Stimulated activated CD8-positive, alpha-beta memory T cell treated with anti-CD3 and anti-CD28 coated beads, Interleukin-15, amount 100 ng/mL, for 24 hours (primary cell): ENCODE measurements at places on chromosomes 13 and 19.
A peak's percentile ranks its signal among the peaks of the same experiment; 100 is the strongest.

DNA sequence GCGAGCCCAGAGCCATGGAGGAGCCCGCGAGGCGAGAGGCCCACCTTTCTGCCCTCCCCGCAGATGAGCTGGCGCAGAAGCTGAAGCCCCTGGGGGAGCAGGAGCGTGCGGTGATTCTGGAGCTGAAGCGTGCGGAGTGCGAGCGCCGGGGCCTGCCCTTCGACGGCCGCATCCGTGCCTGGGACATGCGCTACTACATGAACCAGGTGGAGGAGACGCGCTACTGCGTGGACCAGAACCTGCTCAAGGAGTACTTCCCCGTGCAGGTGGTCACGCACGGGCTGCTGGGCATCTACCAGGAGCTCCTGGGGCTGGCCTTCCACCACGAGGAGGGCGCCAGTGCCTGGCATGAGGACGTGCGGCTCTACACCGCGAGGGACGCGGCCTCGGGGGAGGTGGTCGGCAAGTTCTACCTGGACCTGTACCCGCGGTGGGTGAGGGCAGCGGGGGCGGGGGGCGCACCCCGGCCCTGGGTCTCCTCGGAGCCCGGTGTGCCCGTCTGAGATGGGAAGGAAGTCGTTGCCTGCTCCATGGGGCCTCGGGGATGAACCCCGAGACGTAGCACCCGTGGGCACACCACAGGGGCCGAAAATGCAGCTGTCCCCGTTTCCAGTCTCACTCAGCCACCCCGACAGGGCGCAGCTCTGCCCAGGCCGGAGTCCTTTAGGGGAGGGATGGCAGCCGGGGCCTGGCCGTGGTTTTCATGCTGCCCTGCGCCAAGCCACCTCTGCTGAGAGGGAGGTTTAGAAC lies 12.1 kb upstream of the ZNF554 start:
- no peak for DNase-seq

- no peak for DNase-seq
Observed at GRCh38 chr13:47094734-47095434, 198.0 kb upstream of the HTR2A start.

DNA sequence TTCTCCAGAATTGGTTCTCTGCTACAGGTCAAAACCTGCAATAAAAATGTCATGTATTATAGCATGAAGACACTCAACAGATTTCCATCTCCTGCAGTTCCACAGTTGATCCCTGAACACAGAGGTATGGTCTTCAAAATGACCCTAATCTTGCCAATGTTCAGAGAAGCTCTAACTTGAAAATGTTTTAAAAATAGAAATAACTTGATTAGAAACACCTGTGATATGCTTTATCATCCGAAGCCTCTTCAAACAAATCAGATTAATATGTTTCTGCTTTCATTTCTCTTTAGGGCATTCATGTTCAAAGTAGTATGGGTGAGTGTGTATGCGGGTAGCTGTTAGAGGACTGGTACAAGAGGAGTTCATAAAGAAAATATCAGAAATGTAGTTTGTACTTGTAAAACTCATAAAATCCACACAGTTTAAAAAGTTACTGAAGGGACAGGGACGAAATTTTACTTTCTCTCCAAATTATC lies 60.4 kb downstream of the KCNRG start:
- DNase-seq = no peak

- no peak for DNase-seq
Observed at GRCh38 chr19:48935864-48936263, 2.4 kb downstream of the DHDH start.

GRCh38 chr19:54470991-54471782 lies 1.9 kb downstream of the CDC42EP5 start:
- no peak for DNase-seq

GRCh38 chr13:113882716-113883115 lies 18.8 kb upstream of the GAS6 start:
- no peak for DNase-seq

DNA sequence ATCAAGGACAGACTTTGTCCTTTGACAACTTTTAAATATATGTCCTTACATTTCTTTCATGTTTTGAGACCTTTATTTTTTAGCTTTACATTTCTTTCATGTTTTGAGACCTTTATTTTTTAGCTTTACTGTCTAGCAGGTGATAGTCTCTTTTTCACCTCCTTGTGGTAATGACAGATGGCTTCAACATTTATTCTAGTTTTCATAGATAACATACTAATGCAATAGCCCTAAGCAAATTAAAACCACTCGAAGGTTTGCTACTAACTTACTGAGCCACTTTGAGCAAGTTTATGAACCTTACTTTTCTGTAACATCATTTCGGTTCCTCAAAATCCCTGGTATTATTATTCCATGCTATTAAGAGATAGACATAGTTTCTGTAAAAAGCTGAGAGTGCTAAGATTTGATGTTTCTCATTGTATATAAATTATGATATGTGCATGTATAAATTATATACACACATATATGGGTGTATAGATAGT lies 4.5 kb downstream of the DACH1 start:
- DNase-seq = no peak

- no peak for DNase-seq
Observed at GRCh38 chr13:20701461-20701860, 2.0 kb upstream of the IL17D start.

DNA sequence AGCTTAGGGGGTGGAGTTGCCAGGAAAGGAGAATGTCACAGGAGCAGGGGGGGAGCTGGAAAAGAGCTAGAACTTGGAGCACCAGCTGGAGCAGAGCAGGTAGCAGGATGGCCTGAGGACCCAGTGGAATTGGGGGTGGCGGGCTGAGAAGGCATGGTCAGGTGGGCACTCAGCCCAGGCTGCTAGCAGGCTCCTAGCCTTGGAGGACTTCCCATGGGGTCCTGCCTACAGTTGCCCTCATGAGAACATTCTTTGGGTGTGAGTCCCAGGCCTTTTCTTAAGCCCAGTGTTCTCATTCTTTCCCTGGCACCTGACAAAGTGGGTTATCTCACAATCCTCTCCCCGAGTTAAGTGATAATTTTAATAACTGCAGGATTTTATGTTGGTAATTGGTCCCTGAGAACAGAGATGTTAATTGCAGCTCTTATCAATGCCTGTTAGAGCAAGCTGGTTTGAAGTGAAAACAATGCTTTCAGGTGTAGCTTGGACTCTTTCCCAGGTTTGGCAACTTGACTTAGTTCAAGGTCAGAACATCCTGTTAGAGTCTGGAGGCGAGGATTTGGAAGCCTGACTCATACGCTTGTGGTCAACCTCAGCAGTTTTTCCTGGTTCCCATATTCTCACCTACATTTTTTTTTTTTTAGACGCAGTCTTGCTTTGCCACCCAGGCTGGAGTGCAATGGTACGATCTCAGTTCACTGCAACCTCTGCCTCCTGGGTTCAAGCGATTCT lies 18.1 kb upstream of the OLFM4 start:
- DNase-seq = no peak

DNA sequence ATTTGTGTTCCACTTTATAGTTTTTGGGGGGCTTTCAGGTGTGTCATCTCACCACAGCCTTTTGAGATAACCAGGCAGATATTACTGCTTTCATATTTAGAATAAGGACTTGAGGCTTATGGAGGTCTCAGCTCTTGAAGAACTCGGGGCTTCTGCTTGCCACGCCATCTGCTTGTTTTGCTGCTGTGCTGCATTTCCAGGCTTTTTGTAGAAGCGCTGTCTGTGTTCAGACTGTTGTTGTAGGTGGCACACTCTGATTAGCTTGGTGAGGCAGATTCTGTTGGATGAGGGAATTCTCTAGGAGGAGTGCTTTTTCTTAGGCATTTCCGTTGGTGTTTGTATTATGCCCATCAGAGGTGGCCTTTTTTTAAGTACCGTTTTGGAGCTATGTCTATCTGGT lies 57.2 kb downstream of the WASF3 start:
- DNase-seq = no peak

DNA sequence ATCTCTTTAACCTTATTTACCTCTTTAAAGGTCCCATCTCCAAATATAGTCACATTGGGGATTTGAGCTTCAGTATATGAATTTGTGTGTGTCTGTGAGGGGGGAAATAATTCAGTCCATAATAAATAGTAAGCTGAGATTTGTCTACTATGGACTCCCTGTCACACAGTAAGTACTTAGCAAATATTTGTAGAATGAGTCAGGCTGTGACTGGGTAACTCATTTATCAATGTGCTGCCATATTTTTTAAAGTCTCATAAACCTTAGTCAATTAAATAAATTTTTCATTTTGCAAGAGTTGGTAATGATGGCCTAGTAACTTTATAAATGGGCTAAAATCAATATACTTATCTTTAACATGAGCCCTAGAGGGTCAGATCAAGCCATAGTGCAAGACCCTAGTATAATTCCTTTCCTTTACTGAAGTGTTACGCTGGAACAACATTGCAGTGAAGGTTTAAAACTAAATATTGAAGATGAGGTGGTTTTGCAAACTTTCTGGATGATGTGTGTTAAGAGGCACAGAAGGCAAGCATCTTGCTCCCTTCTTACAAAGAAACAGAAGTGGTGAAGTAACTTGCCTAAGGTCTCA lies 305.1 kb downstream of the KCNRG start:
- no peak for DNase-seq

GRCh38 chr19:44846455-44847143 lies 502 bp downstream of the NECTIN2 start:
- no peak for DNase-seq

DNA sequence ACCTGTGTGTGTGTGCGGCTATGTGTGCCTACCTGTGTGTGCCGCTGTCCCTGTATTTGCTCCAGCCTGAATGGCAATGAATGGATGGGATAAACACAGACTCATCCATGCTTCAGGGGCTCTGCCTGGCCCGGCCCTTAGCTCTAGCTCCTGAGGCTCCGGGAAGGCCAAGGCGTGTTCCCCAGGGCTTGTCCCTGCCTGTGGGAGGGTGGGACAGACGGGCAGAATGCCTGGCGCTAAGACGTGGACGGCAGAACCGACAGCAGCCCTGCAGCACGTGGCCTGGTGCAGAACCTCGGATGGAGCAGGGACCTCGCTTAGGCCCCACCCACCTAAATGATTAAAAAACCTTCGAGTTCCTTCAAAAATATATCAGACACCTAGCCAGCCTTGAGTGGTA lies 57.8 kb upstream of the C13orf46 start:
- no peak for DNase-seq

GRCh38 chr13:84430015-84430414 lies 547.7 kb upstream of the SLITRK1 start:
- no peak for DNase-seq

GRCh38 chr13:45276913-45277312 lies 64.1 kb downstream of the TPT1 start:
- DNase-seq = no peak

GRCh38 chr13:30037766-30038165 lies 187.3 kb upstream of the UBL3 start:
- no peak for DNase-seq

- no peak for DNase-seq
Observed at GRCh38 chr13:40120781-40121180, 465.3 kb downstream of the COG6 start.

DNA sequence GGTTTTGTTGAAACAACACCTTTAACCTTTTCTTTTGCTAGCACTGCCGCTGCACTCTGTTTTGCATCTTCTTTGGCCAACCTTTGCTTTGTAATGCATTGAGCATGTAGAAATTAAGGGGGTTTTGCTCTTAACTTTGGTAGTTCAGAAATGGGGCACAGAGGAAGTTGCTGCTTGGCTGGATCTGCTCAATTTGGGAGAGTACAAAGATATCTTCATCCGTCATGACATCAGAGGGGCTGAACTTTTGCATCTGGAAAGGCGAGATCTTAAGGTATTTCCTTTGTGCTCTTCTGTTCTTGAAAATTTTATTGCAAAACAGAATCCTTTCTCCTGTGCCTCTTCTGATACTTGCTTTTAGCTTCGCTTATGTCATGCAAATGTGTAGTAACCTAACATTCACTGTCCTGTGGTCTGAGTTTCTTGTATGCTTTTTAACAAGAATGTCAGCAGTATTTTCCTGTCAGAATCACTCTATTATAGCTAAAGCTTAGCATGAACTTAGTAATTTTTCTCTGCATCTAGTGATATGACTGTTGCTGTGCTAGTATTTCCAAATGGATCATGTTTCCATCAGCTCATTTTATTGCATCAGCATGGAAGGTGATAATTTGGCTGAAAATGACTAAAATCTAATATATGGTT lies 50.7 kb upstream of the AKAP11 start:
- no peak for DNase-seq

DNA sequence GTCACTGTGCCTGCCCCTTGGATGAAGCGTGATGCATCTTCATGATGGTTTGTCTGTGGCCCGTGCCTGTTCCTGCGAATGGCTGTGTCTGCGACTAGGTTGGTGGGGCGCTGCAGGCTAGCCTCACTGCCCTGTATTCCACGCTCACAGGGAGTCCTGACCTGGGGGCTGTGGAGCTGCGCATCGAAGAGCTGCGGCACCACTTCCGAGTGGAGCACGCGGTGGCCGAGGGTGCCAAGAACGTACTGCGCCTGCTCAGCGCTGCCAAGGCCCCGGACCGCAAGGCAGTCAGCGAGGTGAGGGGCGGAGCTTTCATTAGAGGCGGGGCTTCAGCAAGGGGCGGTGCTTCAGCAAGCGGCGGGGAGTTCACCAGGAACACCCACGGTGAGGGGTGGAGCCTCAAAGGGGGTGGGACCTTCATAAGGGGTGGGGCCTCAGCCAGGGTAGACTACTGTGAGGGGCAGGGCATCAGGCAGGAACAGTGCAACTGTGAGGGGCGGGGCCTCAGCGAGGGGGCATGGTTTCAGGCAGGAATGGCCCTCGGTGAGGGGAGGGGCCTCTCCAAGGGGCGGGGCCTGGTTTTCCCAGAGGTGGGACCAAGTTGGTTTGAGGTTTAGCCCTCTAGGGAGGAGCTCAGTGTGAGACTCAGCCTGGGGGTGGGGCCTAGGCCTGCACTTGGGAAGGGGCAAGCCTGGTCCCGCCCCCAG lies 17.2 kb downstream of the PKN1 start:
- DNase-seq = peak; percentile 49

GRCh38 chr19:1513499-1514294 lies 878 bp upstream of the ADAMTSL5 start:
- DNase-seq = peak; percentile 53

- DNase-seq = no peak
Observed at GRCh38 chr19:13172346-13173138, 22.3 kb downstream of the IER2 start.

- DNase-seq = no peak
Observed at GRCh38 chr19:31903979-31904378, 441.4 kb upstream of the ZNF507 start.

GRCh38 chr13:27770809-27771208 lies 21.5 kb upstream of the GSX1 start:
- no peak for DNase-seq

DNA sequence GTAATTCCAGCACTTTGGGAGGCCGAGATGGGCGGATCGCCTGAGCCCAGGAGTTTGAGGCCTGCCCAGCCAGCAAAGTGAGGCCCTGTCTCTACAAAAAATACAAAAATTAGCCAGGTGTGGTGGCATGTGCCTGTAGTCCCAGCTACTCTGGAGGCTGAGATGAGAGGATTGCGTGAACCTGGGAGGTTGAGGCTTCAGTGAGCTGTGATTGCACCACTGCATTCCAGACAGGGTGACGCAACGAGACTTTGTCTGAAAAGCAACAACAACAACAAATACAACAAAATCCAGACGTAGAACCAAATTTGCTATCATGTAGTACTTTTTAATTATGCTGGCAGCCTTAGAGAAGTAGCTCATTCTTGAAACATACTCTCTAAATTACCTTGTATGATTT lies 277.1 kb downstream of the KLF5 start:
- no peak for DNase-seq

GRCh38 chr13:44140888-44141724 lies 232.5 kb upstream of the SERP2 start:
- no peak for DNase-seq

- no peak for DNase-seq
Observed at GRCh38 chr19:2847507-2847906, 6.2 kb downstream of the ZNF555 start.

- no peak for DNase-seq
Observed at GRCh38 chr13:46114613-46115012, 9.8 kb upstream of the CPB2 start.

GRCh38 chr13:46119883-46120614 lies 15.2 kb upstream of the CPB2 start:
- no peak for DNase-seq
